ENCODE measurements at places on chromosomes 2 and 18.

- no peak for DNase-seq
Observed at GRCh38 chr2:81545626-81546025, 1241.1 kb upstream of the LRRTM1 start.

GRCh38 chr18:43482136-43482535 lies 204.8 kb upstream of the SYT4 start:
- no peak for DNase-seq

DNA sequence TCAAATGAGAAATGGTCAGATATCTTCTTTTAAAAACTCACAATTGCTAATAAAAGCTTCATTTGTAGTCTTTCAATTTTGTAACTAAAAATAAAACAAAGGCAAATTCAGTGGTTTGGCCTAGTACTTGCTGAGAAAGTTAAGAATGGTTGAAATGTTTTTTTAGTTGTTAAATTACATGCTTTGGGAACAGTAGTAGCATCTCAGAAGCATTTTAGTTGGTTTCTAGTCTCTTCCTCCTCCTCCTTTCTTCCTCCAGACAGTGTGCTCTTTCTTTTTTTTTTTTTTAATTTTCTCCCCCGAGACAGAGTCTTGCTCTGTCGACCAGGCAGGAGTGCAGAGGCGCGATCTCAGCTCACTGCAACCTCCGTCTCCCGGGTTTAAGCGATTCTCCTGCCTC lies 9.8 kb downstream of the TRAK2 start:
- no peak for DNase-seq

DNA sequence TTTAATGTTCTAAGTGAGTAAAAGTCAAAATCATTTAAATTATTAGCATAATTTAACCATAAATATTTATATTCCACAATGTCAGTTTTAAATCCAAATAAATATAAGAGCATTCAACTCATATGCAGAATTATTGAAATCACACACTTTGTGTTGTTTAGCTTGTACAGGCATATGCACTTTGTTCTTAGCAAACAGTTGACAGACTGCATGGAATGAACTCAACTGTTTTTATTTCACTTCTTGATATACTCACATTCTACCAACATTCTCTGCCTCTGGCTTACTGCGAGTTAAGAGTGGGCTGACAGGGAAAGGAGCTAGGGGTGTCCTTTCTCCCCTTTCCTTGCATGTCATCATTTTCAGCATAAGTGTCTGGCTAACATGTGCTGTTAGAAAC lies 7.6 kb upstream of the PIEZO2 start:
- no peak for DNase-seq

DNA sequence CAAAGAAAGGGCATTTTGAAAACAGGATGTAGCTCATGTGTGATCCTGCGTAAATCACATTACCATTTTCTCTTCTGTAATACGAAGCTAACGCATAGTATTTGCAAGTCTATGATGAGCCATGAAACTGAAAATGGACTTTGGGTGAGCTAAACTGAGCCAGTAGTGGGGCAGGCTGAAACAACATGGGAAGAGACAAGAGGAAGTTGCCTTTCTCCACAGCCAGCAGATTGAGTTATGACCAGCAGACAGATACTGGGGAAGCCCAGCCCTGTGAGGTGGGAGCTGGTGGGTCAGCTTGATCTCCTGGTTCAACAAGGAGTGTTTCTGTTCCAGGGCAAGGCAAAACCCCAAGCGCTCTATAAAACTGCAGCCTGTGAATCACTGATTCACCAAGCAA lies 11.8 kb downstream of the CYRIA start:
- no peak for DNase-seq

- DNase-seq: no peak
Observed at GRCh38 chr18:66564236-66564635, 39.7 kb downstream of the CDH19 start.

DNA sequence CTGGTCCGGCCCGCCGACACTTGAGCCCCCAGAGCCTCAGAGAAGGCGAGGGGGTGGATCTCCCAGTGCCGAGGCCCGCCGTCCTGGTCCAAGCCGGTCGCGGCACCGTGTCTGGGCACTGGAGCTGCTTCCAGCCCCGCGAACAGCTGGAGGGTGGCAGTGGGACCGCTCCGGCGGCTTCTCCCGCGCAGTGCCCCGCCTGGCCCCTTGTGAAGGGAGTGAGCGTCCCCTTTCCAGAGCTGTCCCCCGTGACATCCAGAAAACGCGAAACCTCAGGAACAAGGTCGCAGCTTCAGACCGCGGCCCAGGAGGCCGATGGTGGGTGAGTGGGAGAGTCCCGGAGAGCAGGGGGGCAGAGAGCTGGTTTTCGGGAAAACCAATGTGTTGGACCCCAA lies 579 bp upstream of the EMX1 start:
- DNase-seq: no peak

DNA sequence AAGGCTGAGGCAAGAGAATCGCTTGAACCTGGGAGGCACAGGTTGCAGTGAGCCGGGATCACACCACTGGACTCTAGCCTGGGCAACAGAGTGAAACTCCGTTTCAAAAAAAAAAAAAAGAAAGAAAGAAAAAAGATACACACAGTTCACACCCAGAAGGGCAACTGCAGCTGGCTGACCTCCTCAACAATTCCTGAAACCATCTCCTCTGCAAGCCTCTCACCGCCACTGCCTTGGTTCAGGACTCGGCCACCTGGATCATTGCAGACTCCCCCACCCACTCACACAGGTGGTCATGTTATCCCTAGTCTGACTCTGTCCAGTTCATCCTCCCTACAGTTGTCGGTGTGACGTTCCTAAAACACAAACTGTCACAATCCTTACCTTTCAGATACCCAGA lies 2.2 kb downstream of the CYS1 start:
- DNase-seq: no peak

GRCh38 chr2:1631292-1632001 lies 112.9 kb downstream of the PXDN start:
- no peak for DNase-seq

GRCh38 chr2:666441-666840 lies 10.8 kb downstream of the TMEM18 start:
- DNase-seq: no peak

- no peak for DNase-seq
Observed at GRCh38 chr2:191244350-191244749, 854 bp upstream of the MYO1B start.

GRCh38 chr2:1010415-1010930 lies 59.8 kb downstream of the SNTG2 start:
- DNase-seq: peak; percentile 41

DNA sequence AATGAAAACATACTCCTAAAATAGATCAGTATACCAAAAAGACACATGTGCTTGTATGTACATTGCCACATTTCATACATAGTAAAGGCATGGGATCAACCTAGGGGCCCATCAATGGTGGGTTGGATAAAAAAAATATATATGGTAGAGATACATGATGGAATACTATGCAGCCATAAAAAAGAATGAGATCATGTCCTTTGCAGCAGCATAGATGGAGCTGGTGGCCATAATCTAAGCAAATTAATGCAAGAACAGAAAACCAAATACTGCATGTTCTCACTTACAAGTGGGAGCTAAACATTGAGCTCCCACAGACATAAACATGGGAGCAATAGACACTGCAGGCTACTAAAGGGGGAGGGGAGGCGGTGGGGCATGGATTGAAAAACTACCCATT lies 18.6 kb upstream of the NCOA1 start:
- DNase-seq: no peak

GRCh38 chr2:236121546-236121945 lies 46.6 kb downstream of the GBX2 start:
- DNase-seq: no peak

- no peak for DNase-seq
Observed at GRCh38 chr2:176891857-176892256, 320.7 kb upstream of the HNRNPA3 start.

- no peak for DNase-seq
Observed at GRCh38 chr2:61792355-61792890, 61.4 kb downstream of the FAM161A start.

- no peak for DNase-seq
Observed at GRCh38 chr18:22846088-22846683, 86.9 kb upstream of the RBBP8 start.

DNA sequence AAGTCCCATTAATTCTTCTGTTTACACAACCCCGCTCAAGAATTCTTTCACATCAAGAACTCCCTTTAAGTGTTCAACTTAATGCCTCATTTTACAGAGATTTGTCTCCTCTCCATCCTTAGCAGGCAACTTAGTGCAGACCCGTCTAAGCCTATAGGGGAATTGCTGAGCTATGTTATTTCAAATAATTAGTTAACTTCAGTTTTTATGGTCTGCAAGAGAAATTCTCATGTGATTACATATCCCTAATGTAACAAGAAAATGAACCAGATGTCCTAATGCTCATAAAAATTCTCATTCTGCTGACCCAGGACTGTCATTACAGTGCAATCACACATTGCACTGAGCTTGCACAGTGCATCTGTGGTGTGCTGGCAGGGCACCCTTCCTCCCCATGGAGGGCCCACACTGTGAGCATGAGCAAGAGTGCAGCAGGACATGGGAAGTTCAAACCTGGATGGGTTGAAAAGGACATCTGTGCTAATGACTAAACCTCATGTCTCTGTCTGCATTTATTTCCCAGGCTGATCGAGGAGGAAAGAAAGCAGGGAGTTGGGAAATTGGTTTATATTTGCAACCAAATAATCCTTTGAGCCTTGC lies 97.1 kb downstream of the COL5A2 start:
- DNase-seq: no peak

- no peak for DNase-seq
Observed at GRCh38 chr2:56666777-56667176, 483.0 kb downstream of the CCDC85A start.

DNA sequence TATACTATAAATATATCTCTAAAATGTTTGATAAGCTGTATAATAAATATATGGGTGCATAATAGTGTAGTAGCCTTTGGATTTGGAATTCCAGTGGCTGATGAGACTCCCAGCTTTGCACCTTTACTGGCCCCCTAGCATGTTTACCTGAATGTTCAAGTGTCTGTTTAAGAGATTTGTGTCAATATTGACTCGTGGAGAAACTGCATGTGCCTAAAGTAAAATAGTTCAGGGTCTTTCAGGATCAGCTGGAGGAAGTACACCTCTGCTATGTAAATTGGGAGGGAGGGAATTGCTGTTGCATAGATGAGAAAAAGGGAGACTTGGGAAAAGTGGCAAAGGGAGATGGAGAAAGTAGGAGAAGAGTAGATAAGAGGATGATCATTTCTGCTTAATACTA lies 23.9 kb downstream of the ME2 start:
- DNase-seq: no peak

- no peak for DNase-seq
Observed at GRCh38 chr2:217820091-217820819, 182.5 kb downstream of the TNS1 start.

DNA sequence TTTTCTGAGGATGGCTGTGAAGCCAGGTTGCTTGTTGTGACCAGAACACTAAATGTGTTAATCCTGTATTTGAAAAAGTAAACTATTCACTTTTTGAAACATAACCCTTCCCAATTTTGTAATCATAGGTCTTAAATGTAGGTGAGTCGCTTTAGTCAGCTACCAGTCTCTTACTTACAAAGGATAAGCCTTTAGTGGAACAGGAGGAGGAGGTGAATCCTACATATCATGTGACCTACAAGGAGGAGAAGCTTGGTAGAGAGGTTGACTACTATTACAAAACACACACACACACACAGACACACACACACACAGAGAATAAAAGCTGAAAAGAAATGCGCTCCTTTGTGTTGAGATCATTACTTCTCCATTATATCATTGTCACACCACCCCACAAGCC lies 59.9 kb upstream of the SPAG16 start:
- no peak for DNase-seq

- DNase-seq: no peak
Observed at GRCh38 chr2:56448403-56449001, 264.7 kb downstream of the CCDC85A start.

- DNase-seq: no peak
Observed at GRCh38 chr2:49251251-49251650, 96.9 kb upstream of the FSHR start.

- DNase-seq: no peak
Observed at GRCh38 chr2:121955426-121955825, 200.0 kb downstream of the TSN start.

DNA sequence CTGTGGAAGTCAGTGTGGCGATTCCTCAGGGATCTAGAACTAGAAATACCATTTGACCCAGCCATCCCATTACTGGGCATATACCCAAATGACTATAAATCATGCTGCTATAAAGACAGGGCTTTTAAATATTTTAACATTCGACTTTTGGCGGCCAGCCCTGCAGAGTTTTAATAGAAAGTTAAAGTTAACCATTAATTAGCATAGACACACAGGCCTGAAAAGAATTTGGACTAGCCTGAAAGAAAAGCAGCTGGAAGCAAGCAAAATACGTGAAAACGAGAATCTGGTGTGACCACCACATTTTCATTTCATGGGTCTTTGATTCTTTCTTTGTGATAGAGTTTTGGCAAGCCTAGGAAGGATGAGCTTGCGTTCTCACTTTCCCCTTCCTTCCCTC lies 184.0 kb downstream of the SCG2 start:
- no peak for DNase-seq

DNA sequence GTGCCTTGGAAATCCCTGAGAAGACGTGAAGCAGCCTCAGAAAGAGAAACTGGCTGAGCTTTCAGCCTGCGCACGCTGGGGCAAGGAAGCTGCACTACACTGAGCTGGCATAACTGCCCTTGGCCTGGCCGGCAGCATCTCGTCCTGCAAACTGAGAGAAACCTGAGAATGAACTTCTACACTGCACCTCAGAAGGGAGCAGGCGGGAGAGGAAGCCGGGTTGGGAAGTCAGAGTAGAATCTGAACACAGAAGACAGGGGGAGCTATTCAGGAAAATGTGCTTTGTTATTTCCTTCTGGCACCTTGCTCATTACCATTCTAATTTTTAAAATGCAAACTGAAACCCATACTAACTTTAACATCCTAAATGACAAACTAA lies 70.9 kb downstream of the ZEB2 start:
- DNase-seq: no peak

DNA sequence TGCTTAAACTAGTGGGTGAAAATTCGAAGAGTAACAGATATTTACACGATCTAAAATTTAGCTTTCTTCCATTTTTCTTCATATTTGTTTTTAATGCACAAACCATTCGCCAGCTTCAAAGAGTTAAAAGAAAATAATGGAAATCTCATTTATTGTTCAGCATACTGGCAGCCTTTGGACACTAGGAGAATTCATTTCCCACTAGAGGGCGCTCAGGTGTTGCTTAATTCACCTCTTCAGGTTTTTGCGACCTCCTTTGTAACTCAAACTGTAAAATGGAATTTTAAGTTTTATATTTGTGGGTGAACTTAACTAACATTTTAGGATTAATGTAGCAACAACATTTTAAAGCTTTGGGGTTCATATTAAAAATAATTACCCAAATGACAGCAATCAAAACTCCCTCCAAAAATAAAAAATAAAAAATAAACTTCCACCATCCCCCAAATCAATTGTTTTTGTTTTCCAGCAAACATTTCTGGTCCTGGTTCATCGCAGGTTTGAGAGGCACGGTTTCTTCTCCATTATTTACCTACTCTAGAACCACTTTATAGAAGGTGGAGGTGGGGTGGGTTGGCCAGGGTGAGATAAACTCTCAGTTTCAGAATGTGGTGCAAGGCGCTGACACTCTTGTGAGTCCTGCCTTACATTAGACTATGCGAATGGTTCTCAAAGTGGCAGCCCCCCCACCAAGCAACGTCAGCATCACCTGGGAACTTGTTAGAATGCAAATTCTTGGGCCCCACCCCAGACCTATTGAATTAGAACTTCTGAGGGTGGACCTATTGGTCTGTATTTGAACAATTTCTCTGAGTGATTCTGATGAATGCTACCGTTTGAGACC lies 24.7 kb upstream of the PNPT1 start:
- DNase-seq: no peak
